Cardiac septum (tissue), 1 donor: ENCODE measurements at places on chromosomes 1 and 21.

DNA sequence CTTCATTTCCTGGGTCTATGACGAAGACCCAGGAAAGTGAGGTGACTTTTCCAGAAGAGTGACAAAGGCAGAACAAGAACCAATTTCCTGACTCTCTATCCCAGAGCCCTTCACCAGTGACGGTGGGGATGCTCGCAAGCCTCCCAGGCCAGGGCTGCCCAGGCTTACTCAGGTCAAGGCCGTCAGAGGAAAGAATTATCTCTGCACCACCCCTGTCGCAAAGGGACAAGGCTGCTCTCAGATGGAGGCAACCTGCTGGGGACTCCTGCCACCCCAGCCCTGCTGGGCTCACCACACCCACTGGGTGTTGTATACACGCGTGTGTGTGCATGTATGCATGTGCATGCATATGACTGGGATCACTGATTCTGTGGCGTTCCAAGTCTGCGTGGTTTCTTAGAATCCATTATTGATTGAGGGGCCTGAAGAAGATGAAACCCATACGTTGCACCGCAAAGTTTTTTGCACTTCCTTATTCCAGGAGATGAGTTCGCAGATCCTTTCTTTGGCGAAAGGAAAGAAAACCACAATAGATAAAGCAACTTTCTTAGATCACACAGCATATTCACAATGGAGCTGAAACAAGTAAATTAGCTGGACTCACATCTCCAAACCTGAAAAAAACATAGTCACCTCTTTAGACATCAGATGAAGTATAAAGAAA lies 255.8 kb downstream of the RHOU start:
- no peak for DNase-seq

GRCh38 chr1:5863238-5863637 lies 129.0 kb downstream of the NPHP4 start:
- no peak for DNase-seq

DNA sequence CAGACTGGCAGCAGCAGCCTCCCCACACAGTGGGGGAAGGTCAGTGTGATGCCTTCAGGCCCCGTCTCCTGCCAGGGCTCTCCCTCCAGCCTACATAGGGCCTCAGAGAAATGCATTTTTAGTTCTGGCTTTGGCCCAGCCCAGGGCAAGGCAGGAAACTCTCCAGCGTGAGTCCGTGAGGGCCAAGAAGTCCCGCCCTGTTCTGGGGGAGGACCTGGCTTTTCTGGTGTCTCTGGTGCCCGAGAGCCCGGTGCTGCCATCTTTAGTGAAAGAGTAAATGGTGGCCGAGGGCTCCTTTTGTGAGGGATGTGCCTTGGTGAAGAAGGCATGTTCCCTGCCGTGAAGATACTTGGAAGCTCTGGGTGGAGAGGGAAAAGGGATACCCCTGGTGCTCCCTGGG lies 14.8 kb upstream of the DIP2A start:
- no peak for DNase-seq

DNA sequence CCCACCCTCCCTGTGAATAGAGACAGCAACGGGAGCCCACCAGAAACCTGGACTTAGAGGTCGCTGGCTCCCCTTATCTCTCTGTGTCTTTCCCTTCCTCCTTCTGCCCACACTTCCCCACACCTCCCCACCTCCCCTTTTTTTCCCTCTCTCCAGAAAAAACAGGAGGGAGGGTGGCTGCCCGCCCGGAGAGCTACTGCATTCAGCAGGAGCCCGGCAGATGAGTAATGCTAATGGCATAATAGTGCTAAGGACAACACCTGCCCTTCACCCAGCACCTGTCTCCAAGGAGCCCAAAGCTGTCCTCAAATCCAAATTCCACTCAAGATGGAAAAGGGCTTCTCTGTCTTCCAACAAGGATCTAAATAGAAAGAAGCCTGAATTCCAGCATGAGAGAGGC lies 11.4 kb upstream of the PRELP start:
- no peak for DNase-seq

DNA sequence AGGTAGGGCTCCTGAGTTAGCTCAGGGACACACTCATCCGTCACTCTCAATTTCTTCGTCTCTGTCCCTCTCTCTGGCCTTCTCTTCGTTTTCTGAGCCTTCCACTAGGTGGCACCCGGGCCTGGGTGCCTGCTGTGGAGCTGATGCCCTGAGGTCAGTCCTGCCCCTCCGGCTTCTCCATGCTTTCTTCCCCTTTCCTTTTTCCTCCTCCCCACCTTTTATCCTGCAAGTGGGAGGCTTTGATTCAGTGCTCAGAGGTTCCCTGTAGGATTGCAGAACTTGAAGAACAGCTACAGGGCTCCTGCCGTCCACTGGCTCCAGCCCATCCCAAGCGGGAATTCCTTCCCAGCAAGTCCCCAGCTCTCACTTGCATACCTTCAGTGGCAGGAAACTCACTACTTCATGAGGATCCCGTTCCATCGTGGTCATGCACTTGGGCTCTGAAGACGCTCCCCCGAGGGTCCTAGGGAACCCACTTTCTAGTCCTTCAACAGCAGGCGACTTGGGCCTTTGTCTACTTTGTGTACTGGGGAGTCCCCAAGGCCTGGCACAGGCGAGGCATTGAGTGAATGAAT lies 45.6 kb downstream of the SRRM1 start:
- peak; percentile 80 for DNase-seq

- no peak for DNase-seq
These were observed 34.3 kb downstream of the TRABD2B start for GRCh38 chr1:47962750-47963492.

DNA sequence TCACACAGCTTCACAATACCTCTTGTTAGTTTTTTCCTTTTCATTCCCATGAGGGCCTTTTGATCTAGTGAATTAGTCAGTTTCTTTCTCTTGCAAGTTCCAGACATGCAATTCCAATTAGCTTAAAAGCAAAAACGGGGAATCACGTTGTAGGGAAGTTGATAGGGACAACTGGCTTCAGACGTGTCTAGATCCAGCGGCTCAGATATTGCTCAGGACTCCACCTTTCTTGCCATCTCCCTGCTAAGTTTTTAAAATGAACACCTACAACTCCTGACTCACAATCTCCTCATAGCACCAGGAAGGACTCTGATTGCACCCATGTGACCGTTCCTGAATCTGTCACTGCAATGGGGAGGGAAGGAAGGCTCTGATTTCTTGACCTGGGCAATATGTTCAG lies 63.8 kb upstream of the ARHGAP29 start:
- no peak for DNase-seq

GRCh38 chr1:108503062-108503733 lies 53.1 kb downstream of the NBPF6 start:
- no peak for DNase-seq

- no peak for DNase-seq
These were observed 38.6 kb upstream of the TSPEAR start for GRCh38 chr21:44749759-44750674.

GRCh38 chr1:211614615-211615014 lies 35.7 kb upstream of the SLC30A1 start:
- no peak for DNase-seq

GRCh38 chr1:164602480-164603093 lies 43.6 kb downstream of the PBX1 start:
- no peak for DNase-seq

DNA sequence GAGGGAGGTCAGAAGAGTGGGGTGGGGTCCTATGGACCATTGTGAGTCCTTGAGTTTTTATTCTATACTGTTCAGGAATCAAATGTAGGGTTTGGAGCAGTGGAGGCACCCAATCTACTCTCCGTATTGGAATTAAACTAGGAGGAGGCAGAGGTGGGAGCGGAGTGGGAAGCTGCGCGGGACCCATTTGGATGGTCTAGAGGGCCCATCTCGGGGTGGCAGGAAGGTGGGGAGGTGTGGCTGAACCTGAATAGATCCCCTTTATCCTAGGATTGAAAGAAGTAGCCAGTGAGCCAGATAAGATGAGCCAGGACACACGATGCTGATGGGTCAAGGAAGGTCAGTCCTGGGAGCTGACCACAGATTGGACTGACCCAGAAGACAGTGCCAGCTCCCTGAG lies 325.8 kb downstream of the AJAP1 start:
- no peak for DNase-seq

DNA sequence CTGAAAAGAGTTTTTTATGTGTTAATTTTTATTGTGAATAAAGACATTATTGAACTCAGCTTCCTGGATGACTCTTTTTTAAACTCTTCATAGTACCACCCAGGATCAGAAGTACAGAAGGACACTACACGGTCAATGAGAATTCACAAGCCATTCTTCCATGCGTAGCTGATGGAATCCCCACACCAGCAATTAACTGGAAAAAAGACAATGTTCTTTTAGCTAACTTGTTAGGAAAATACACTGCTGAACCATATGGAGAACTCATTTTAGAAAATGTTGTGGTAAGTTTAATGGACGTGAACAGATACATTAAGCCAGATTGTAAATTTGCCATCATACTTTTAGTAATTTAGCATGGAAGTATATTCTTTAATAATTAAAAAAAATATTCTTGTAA lies 249.5 kb downstream of the TPR start:
- no peak for DNase-seq

DNA sequence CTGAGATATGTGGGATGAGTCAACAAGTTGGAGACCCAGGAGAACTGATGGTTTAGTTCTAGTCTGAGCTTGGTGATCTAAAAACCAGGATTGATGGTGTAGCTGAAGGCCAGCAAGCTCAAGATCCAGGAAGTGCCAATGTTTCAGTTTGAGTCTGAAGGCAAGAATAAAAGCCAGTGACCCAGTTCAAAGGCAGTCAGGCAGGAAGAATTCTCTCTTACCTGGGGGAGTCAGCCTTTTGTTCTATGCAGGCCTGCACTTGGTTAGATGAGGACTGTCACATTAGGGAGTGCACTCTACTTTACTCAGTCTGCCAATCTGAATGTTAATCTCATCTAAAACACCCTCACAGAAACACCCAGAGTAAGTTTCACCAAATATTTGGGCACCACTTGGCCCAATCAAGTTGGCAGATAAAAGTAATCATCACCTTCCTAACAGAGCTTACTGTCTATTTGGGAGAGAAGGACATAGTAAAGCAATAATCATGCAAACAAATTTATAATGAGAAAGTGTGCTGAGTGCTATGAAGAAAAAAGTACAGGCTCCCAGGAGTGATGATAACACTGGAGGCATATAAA lies 63.4 kb downstream of the TSEN15 start:
- DNase-seq = no peak

GRCh38 chr1:98931128-98931835 lies 73.4 kb downstream of the PLPPR5 start:
- no peak for DNase-seq

- no peak for DNase-seq
These were observed 43.0 kb downstream of the LHX4 start for GRCh38 chr1:180273066-180273465.

GRCh38 chr21:15255261-15255660 lies 190.5 kb upstream of the NRIP1 start:
- DNase-seq = no peak

GRCh38 chr1:111761717-111762116 lies 6.0 kb downstream of the DDX20 start:
- DNase-seq = no peak

DNA sequence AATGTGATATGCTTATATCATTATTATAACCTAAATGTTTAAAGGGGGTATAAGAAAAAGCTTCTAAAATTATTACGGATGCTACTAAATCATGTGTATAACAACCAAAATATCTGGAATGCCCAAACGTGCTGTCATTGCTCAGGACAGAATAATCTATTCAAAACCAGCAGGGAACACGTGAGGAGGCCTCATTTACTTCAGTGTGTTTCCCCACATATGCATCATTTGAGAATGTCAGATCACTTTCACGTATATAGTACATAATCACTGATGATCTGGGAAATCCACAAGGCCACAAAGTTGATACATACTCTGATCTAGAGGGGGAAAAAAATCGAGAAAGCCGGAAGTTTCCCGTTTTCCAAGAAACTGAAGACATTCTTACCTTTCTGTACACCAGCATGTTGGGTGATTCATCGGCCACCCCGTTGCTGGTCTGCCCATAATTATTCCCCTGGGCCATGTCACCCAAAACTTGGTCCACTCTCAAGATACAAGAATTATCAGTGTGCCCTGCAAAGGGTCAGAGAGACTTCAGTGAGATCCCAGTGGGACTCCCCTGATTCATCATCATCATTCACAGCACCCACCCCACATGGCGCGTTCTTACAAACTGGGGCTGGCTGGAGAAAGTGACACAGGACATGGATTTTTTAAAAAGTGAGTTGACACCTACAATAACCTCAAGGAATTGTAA lies 1.5 kb downstream of the RGS7 start:
- no peak for DNase-seq

DNA sequence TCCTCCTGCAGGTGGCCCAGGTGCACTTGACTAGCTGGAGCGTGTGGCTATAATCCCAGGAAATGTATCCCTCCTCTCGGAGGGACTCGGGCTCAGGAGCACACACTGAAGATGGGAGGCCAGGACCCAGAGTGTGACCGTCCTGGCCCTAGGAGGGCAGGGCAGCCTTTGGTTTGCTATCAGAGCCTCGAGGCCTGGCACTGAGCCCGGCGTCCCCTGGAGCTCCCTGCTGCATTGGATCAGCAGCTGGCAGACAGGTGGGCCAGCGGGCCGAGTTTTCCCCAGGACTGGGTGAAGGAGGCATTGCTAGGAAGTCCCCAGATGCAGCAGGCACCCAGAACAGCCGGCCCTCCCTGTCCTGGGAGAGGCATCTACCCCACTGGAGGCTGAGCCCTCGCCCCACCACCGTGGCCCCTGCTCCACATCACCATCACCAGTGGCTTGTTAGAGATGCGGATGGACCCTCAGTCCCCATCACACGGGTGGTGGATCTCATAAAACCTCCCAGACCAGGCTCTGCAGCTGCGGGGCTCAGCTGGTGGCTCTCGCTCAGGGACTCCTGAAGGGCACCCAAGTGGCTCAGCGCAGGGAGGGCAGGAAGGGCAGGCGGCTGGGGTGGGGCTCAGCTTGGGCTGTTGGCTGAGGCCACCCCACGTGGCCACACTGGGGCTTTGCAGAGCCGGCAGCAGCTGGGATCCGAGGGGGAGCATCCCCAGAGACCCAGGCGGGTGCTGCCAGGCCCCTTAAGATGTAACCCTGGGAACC lies 32.7 kb upstream of the POFUT2 start:
- no peak for DNase-seq

DNA sequence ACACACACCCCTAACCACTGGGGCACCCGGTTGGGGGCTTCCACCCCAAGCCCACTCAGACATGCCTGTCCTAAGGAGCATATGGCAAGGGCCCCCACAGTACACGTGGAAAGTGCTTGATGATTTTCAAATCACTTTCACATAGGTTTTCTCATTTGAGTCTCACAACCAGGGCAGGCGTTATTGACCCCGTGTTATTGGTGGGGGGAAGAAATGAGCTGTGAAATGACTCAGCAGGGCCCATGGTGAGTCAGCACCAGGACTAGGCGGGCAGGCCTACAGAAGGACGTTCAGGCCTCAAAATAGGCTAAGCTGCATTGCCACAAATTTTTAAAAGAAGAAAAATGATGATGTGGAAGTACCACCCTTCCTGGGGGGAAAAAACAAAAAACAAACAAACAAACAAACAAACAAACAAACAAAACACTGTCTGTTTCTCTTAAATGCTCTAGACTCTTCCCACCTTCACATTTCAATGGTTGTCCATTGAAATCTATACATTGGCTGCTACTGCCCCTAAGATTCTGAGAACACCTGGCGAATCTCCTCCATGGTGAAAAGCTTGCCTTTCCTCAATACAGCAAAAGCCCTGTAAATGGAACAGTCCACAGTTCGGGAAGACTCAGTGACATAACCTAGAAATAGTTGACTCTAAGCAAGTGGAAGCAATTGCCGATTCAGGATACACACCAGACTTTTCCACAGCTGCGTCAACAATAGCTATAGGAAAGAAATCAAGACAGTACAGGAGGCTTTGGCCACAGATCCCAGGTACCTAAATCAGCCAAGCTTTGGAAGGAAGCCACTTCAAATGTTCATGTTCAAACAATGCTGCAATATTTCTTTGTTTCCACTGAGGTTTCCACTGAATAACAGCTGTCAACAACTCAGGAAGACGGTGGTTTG lies 234.7 kb downstream of the TOMM20 start:
- DNase-seq = no peak
